ENCODE measurements at places on chromosomes 5 and 9. TPM values are rescaled to one million over a fixed set of nuclear protein-coding genes. Genes with fewer than 3 reads are reported as not detected.

- no peak for DNase-seq
Observed at GRCh38 chr9:122122468-122122867, 29.4 kb upstream of the TTLL11 start.

Gene PLCXD3
- total RNA-seq: 6.4 TPM

DNA sequence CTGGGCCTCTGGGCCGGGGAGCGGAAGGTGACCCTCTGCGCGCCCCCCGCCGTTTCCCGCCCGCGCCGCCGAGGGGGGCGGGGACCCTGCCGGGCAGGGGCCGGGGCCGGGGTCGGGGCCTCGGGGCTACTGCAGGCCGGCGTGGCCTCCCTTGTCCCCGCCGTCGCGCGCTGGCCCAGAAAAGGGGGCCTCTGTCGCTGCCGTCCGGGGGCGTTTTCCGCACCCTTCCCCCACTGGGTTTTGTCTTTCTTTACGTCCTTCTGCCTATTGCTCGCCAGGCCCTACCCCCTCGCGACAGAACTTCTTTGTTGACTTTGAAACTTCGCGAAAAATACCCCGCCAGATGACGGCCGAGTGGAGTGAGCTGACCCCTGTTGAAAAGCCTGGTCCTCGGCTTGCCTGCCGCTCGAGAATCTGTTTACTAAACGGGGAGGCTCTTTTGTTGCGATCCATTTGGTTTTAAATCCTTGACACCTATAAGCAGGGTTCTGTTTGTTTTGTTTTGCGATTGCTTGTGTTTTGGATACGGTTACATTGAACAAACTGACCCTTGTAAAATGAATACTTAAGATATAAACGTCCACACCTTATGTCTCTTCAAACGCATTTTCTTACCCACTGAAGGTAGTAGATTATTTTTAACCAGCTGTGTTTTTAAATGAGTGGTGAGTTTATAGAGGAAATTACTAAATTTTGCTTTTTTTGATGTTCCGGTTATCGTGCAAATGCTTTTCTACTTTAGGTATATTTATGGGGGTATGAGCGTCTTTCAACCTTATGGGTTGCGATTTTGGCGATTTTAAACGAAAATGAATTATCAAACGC, 765 bp downstream of the MARCHF6 start:
- DNase-seq: no peak

- DNase-seq: no peak
Observed at GRCh38 chr5:56918054-56918453, 8.7 kb downstream of the SETD9 start.

All from occipital lobe (tissue), 3 donors.